ENCODE measurements at places on chromosomes 5 and 9.

- no peak for DNase-seq
Observed at GRCh38 chr5:77073667-77074066, 13.4 kb downstream of the ZBED3 start.

- DNase-seq: no peak
Observed at GRCh38 chr5:131644822-131645221, 9.8 kb upstream of the RAPGEF6 start.

GRCh38 chr9:99748266-99748665 lies 73.4 kb upstream of the NR4A3 start:
- no peak for DNase-seq

DNA sequence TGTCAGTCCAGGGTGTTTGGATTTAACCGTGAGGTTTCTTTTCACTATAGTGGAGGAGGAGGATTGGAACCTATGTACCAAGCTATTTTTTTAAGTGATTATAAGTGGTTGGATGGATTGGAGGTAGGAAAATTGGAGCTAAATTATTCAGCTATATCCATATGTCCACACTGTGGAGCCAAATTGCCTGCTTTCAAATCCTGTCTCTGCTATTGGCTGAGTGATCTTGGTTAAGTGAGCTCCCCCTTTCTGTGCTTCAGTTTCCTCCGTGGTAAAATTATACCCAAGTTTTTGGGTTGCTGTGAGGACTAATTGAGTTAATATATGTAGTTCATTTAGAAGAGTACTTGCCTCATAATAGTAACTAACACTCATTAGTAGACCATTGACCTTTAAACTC lies 2.5 kb downstream of the CENPP start:
- no peak for DNase-seq

DNA sequence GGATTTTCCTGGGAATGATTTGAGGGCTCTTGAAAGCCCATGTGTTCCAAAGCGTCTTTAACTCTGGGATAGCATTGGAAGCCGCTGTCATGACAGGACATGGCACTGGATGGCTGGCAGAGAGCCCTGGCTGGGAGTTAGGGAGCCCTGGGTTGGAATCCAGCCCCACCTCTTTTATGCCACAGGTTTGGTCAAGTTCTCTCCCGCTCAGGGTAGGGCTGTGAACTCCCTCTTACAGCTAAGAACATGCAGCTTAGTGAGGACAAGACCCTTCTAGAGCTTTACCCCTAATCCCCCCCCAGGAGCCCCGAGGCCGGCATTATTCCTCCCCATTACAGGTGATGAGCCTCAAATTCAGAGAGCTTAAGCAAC lies 37.2 kb downstream of the OLFML2A start:
- DNase-seq: no peak

All from stimulated activated CD8-positive, alpha-beta memory T cell treated with anti-CD3 and anti-CD28 coated beads, Interleukin-7, amount 100 ng/mL, for 4 hours (primary cell).